ENCODE measurements at places on chromosomes 13 and 19.

DNA sequence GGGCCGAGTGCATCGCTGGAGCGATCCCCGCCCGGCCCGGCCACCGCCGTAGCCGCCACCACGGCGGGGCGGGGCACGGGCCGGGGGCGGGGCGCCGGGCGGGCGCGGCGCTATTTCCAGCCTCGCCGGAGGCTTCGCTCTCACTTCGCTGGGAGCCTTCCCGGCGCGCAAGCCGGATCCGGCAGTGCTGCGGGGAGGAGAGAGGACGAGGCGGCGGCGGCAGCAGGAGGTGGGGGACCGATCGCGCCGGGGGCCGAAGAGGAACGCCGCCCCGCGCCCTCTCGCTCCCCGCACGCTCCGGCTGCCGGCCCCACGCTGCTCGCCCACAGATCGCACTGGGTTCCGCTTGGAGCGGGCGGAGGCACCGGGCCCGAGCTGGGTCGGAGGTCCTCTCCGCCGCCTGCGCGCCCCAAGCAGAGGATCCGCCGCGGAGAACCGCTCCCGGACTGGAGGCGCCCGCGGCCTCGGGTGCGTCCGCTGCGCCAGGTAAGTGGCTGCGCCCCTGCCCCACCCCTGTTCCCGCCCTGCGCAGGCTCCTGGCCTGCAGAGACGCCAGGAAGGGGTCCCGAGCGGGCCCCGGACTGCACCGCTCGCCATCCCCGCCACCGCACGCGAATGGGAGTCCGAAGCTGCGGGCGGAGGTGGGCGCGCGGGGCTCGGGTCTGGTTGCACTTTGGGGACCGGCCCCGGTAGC lies at the start of gene CHST8:
Gene CHST8, plus strand, starts transcription at position 143 of the 694 bp plus-strand sequence. CDS start 67,309 bp downstream, outside the sequence.
- DNase-seq = peak; percentile 3

- DNase-seq = no peak
These were observed 16.9 kb downstream of the FAM187B start for GRCh38 chr19:35211545-35212230.

DNA sequence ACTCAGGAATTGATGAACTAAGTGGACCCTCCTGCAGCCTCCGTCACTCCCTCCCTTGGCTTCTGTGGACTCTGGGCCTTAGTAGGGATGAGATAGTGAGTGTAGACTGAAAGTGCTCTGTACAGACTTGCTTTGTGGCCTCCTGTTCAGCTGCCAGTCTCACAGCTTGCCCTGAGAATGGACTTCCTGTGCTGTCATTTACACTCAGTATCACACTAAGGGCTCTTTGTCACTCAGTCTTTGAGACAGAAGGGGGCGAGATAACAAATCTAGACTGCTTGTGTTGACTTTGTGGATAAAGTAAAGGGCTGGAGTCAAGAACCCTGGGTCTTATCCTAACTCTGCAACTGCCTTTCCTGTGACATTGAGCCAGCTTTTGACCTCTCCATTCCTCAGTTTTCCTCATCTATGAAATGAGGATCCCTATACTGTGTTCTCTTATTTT lies 21.0 kb upstream of the SPRY2 start:
- DNase-seq = no peak

DNA sequence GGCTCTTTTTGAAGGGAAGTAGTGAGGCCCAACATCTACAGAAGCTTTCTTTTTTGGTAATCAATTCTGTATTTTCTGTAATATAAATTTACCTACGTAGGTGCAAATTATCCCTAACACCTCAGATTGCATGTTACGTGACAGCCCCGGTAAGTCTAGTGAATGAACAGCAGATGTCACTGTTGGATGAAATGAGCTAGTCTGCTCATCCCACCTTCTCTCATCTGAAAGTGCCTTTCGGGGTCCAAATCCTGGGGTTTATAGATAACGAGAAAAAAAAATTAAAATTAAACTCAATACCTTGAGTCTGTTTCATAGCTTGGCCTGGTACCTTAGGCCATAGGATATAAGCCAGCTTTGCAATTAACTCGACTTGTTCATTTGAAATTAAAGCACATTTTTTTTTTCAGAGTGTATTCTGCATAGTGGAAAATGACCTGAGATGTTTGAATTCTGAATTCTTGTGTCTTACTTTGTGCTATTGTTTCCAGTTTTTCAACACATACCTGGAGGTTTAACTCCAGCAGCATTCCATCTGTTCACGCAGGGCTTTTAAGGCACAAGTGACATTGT lies 548.2 kb downstream of the GPC5 start:
- DNase-seq = no peak

- no peak for DNase-seq
These were observed 106.6 kb downstream of the LRCH1 start for GRCh38 chr13:46659413-46660065.

DNA sequence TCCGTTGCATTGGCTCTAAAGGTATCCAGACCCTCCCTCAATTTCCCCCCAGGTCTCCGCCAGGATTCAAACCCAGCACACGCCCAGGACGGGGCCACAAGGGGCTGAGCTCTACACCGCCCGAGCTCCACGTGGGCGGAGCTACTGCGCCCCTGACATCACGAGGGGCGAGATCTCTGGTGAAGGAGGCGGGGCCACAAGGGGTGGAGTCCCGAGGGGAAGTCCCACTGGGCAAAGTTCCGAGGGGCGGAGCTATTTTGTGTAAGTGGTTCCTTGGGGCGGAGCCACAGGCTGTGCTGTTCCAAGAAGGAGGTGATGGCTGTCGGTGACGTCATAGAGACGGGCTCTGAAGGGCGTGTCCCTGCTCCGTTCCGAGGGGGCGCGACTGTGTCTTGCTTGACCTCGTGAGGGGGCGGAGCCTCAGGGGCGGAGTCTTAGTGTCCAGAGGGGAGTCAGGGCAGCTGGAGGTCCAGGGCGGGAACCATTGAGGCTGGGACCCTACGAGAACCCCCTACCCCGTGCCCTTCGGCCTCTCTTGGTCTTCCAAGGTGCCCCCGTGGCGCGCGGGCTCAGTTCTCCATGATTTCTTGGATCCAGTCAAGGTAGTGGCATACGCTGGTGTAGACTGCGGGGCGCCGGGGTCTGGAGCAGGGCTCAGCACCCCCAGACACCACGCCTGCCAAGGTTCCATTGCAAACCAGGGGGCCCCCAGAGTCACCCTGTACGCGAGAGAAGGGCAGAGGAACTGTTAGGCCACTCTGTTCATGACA lies 1.3 kb upstream of the KLK8 start:
- DNase-seq = no peak

GRCh38 chr13:21402586-21403307 lies 56.4 kb downstream of the ZDHHC20 start:
- peak; percentile 19 for DNase-seq

DNA sequence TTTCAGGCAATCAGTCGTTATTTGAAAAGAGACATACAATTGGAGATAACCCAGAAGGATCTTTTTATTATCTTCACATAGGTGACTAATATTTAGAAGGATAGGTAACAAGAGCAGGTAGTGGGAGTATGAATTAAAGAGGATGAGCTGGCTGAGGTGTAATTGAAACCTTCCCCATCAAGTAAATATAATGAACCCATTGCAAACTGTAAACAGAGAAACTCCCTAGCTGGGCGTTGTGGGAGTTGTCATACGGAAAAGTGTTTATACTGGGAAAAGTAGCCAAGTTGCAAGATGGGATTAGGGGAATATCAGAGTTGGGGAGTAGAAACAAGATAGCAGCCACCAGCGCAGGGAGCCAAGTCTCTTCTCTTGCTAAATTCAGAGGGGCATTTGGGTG lies 448.4 kb downstream of the COG6 start:
- DNase-seq = no peak

- no peak for DNase-seq
These were observed 30.4 kb upstream of the TIMM44 start for GRCh38 chr19:7973883-7974282.

GRCh38 chr13:28002886-28003698 lies 14.6 kb upstream of the URAD start:
- no peak for DNase-seq

GRCh38 chr13:43749503-43749902 lies 37.3 kb downstream of the ENOX1 start:
- DNase-seq = no peak

- DNase-seq = peak; percentile 39
These were observed at the start of gene ATG4D for GRCh38 chr19:10543420-10544241. Gene ATG4D, plus strand, starts transcription at chr19:10543904. Its CDS starts 187 bp downstream, at chr19:10544091.

- no peak for DNase-seq
These were observed 2.3 kb downstream of the ARHGAP35 start for GRCh38 chr19:46862974-46863632.

- no peak for DNase-seq
These were observed 933.1 kb downstream of the DIAPH3 start for GRCh38 chr13:59230484-59231264.

DNA sequence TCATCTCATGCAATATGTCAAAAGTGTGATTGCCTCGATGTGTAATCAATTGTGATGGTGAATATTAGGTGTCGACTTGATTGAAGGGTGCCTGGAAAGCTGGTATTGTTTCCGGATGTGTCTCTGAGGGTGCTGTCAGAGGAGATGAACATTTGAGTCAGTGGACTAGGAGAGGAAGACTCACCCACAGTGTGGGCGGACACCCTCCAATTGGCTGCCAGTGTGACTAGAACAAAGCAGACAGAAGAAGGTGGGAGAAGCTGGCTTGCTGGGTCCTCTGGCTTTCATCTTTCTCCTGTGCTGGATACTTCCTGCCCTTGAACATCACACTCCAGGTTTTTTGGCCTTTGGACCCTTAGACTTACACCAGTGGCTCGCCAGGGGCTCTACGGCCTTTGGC lies 15.5 kb upstream of the CABP5 start:
- DNase-seq = no peak

Data from stromal cell of bone marrow (primary cell).